ENCODE measurements at places on chromosomes 5 and 9.

- DNase-seq = no peak
Observed at GRCh38 chr5:103561685-103562452, 720 bp downstream of the NUDT12 start.

- no peak for DNase-seq
Observed at GRCh38 chr5:78667461-78668103, 19.0 kb upstream of the LHFPL2 start.

GRCh38 chr5:134046801-134047686 lies 42.3 kb upstream of the VDAC1 start:
- DNase-seq = no peak

DNA sequence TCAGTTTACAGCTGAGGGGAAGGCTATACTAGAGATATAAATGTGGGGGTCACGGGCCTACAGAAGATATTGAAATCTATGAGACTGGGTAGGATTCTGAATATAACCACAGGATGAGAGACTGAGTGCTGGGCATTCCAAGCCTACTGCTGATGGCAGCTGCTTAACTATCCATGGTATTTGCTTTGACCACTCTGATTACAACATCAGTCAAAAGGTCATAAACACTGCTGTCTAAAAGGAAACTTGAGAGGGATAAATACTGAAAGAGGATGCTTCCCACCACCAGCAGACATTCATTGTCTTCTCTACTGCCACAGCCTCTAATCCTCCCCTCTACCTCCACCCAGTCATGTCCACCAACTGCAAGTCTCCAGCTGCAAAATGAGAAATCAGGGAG lies 3.8 kb downstream of the ZNF622 start:
- no peak for DNase-seq

DNA sequence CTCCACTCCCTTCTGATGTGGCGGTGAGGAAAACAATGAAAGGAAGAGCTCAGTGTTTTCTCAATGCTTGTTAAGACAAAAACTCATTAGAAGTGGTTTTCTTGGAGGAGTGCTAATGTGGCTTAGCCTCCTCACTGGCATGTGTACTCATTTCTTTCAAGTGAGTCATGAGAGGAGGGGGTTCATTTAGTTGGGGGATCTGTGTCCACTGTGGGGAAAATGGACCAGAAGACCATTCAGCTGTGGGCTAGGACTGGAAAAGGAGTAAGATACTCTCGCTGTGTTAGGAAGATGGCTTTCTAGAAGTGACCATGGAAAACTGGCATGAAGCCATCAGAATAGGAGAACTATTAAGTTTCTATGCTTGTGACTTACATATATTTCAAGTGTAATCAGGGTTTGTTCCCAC lies 23.5 kb downstream of the KLF9 start:
- DNase-seq = no peak

GRCh38 chr5:143790457-143791112 lies 21.4 kb upstream of the HMHB1 start:
- no peak for DNase-seq

GRCh38 chr5:111532886-111533582 lies 20.7 kb upstream of the STARD4 start:
- DNase-seq = no peak

DNA sequence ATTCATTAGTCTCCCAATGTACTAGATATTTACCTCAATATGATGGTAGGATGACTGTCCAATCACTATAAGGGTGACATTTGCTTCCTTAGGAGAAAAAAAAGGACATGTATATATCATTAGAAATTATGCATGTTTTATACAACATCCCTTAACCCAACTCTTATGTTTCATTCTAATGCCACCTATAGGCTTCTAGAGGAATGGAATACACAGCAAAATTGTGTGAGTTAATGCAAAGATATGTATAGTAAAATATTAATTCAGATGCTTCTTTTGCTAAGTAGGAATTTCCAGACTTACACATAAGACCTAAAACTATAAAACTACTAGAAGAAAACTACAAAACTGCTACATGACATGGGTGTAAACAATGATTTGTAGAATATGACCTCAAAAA lies 3.5 kb downstream of the PRXL2C start:
- no peak for DNase-seq

GRCh38 chr5:62662521-62662920 lies 83.9 kb downstream of the LRRC70 start:
- no peak for DNase-seq
